ENCODE measurements at places on chromosomes 11 and 22. TPM values are rescaled to one million over a fixed set of nuclear protein-coding genes. Genes with fewer than 3 reads are reported as not detected.

DNA sequence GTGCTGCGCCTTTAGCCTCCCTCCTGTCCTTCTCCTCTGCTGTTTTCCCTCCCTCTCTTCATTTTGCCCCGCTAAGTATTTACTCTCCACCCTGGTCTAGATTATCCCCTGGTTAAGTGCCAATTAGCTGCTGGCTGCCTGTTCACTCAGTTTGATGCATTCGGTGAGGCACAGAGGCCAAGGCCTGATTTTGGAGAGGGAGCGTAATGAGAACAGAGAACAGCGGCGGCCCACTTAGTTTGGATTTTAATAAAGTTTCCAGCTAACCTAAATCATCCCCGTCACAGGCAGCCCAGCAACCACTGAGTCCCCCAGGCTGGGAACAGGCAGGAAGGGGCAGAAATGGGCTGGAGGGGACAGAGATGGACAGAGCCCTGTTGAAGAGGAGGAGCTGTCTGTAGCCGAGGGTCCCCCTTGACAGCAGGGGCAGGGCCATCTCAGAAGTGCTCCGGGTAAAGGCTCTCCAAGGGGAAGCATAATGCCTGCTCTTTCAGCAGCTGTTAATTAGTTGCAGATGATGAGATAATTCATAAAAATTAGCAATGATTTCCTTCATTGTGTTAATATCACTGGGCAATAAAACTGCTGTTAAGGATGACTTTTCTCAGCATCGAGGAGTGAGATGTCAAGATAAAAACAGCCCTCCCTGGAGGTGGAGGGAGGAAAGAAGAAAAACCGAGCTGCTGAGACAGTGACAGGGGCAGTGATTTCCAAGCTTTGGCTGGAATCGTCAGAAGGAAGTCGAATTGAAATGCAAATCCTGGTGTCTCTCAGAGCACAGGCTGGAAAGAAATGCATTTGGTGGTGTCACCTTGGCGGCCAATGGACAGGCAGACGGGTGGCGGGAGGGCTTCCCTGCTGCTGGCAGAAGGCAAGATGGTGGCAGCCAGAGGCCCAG lies 170.1 kb downstream of the GRIK4 start:
- H3K4me1 ChIP-seq, result no peaks in the 10 kb centered on the region
- no peak overlapping the region for H3K27ac ChIP-seq
- no peaks in the 10 kb centered on the region for H3K36me3 ChIP-seq
- no peak for DNase-seq
- no peak overlapping the region for H3K4me3 ChIP-seq
- no peaks in the 10 kb centered on the region for H3K27me3 ChIP-seq

The SAA2 gene
- total RNA-seq, result not detected

The DEPDC7 gene
- not detected for total RNA-seq

The SYT8 gene
- 25.6 TPM for total RNA-seq

GRCh38 chr11:61659413-61660196 lies 20.6 kb upstream of the DAGLA start:
- no peak overlapping the region for H3K4me3 ChIP-seq
- no peaks in the 10 kb centered on the region for H3K27me3 ChIP-seq
- no peaks in the 10 kb centered on the region for H3K36me3 ChIP-seq
- DNase-seq, result no peak
- no peak overlapping the region for H3K27ac ChIP-seq
- no peaks in the 10 kb centered on the region for H3K4me1 ChIP-seq

- H3K4me1 ChIP-seq, result no peaks in the 10 kb centered on the region
- no peak overlapping the region for H3K4me3 ChIP-seq
- no peaks in the 10 kb centered on the region for H3K27me3 ChIP-seq
- no peak overlapping the region for H3K27ac ChIP-seq
- no peaks in the 10 kb centered on the region for H3K36me3 ChIP-seq
- DNase-seq, result no peak
Observed at GRCh38 chr11:5966958-5967357, 1.3 kb downstream of the OR56A5 start.

All from upper lobe of left lung (tissue), 6 donors.